ENCODE measurements at places on chromosomes 11 and 22.

GRCh38 chr11:16410479-16410878 is 54.1 kb upstream of the SOX6 start:
- no peak for DNase-seq

DNA sequence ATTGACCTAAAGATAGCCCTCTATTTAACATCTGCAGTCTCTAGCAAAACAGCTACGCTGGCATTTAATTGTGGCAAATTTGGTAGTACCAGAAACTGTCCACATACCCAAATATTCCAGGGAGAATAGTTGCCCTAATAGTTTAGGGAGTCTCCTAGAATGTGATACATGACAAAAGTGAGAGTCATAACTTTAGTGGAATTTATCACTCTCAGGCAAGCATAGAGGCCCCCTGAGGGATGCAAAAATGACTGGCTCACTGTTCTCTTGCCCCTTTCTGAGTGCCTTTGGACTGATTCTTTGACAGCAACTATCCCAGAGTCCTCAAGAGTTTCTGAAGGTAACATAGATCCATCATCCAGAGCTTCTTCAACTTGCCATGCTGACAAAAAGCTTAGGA is 2.3 kb upstream of the OR51B4 start:
- no peak for DNase-seq

- no peak for DNase-seq
These were observed 17.1 kb upstream of the VWA5A start for GRCh38 chr11:124098141-124098540.

- no peak for DNase-seq
These were observed 1.2 kb downstream of the DSCAML1 start for GRCh38 chr11:117795638-117796455.
